Hematopoietic multipotent progenitor cell (in vitro differentiated cells): ENCODE measurements at places on chromosomes 16 and 17.

- DNase-seq: no peak
Measured at GRCh38 chr16:47037396-47037745, 63.9 kb upstream of the DNAJA2 start.

- DNase-seq: no peak
Measured at GRCh38 chr17:3667366-3668278, 756 bp downstream of the TAX1BP3 start.

GRCh38 chr16:4209666-4210065 is 32.2 kb downstream of the SRL start:
- no peak for DNase-seq

DNA sequence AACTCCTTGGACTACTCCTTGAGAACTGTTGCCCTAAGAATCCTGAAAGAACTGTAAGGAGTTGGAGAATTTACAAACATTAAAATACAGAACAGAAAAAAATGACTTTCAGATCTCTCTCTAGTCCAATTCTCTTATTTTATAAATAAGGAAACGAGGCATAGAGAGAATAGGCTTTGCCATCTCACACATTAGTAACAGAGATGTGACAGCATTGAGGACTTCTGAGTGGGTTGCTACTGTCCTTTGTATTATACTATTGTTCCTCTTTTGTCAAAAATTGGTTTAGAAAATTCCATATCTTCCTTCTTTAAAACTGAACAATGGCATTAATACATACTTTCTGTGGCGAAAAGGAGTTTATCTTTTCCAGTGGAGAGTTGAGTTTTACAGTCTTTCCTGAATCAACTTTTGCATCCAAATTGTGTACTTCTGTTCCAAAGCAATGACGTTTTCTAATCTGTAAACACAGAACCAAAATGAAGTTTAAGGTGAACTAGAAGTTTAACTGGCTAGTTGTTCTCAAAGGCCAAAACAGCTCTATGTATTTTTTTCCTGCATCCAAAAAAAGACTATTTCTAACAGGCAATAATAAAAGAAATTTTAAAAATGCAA is 16.5 kb downstream of the BRIP1 start:
- DNase-seq: no peak

DNA sequence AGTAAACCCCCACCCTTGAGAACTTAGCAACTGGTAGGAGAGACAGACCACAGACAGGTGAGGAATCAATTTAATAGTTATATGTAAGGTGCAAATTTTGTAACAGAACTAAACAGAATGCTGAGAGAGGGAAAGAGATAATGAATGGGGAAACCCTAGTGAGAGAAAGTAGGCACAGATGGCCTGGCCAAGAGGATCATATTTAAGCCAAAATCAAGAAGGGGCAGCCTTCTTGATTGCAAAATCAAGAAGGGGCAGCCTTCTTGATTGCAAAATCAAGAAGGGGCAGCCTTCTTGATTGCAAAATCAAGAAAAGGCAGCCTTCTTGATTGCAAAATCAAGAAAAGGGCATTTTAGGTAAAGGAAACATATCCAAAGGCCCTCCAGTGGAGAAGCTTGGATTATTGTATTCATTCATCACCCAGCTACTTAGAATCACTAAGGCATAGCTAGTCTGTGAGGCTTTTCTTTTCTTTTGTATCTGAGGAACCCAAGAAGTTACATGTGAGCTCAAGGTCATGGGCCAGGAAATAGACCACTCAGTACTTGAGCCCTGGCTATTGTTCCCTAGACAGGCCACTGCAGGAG is 190.6 kb downstream of the CYLD start:
- DNase-seq: no peak
